ENCODE measurements at places on chromosomes 4 and X.

DNA sequence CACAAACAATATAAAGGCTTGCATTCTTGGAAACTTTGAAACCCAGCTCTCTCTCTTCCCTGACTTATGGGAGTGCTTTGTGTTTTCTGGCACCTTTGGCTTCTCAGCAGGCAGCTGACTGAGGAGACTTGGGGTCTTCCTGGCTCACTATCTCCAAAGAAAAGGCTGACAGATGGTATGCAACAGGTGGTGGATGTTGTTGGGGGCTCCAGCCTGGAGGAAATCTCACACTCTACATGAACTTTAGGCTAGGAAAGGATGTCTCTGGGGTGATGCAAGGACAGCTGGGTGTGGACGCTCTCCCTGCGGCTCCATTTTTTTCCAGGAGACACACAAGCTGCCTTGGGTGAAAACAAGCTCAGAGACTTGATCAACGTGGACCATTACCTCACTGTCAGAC, 67.4 kb downstream of the DNAAF6 start:
- no peak for DNase-seq

DNA sequence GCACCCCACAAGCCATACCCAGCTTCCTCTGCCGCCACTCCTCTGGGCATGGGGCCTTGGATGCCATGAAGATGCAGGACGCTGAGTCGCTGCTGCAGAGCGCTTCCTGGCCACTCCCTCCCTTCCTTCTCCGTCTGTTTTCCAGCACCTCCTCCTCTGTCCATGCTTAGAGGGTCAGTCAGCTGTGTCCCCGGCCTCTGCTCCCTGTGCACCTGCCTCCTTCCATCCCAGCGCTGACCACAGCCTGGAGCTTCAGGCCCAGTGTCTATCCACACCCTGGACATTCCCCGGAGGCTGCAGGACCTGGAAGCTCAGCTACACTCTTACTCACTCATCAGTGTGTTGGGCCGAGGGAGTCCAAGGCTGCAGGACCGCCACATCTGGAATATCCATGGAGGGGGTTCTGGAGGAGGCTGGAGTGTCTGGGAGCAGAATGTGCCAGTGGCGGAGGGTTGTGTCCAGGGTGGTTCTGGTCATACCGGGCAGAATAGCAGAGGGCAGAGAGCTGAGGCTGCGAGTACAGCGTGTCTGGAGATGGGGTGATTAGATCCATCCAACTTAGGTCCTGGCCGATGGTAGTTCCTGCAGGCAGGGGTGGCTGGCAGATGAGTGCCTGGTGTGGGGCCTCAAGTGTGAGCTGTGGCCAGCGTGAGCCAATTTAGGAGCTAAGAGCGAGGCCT, 58.6 kb upstream of the ADRA2C start:
- no peak for DNase-seq

DNA sequence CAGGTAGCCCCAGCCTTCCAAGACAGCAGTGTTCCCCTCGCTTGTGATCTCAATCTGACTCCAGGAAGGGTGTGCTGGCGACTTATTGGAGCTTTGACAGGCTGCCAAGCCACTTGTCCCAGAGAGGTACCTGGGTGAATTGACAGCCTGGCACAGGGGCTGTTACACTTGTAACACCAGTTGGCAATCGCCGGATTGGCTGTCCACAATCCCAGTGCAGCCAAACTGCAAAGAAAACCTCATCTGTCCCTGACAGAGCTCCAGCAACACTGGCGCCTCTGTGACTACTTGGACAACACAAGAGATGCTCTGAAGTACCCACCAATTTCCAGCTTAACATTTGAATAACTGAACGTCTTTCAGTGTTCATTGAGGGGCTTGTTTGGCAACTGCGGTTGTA, 76.8 kb upstream of the PRPS1 start:
- no peak for DNase-seq

DNA sequence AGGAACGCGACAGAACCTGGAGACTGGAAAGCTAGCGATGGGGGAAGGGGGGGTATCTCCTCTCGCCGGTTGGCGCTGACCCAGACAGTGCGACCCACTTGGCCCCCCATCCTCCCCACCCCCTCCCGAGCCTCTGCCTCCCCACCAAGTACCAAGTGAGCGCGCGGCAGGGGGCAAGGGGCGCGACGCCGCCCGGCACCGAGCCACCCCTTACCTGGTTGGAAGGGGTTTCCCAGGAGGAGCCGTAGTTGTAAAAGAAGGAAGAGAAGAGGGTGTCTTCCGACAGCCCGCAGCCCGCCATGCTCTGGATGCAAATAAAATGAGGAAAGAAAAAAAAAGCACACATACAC, 112.2 kb downstream of the DHX15 start:
- DNase-seq: no peak

DNA sequence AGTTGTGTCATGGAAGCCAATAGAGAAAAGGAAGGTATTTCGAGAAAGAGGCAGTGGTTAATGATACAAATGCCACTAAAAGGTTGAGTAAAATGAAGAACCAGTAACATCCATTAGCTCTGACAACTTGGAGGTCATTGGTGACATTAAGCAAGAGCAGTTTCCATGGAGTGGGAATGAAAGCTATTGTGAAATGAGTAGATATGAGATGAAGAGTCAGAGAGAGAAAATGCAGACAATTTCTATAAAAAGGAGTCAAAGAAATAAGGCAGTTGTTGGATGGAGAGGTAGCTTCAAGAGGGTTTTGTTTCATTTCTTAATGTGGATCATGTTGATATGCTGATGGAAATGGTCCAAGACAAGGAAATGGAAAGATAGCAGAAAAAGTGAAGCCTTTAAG, 9.6 kb upstream of the AMTN start:
- no peak for DNase-seq

- DNase-seq: no peak
Observed at GRCh38 chr4:85391071-85391470, 83.9 kb upstream of the ARHGAP24 start.

GRCh38 chr4:14621731-14622463, 380.4 kb upstream of the CPEB2 start:
- DNase-seq: no peak

DNA sequence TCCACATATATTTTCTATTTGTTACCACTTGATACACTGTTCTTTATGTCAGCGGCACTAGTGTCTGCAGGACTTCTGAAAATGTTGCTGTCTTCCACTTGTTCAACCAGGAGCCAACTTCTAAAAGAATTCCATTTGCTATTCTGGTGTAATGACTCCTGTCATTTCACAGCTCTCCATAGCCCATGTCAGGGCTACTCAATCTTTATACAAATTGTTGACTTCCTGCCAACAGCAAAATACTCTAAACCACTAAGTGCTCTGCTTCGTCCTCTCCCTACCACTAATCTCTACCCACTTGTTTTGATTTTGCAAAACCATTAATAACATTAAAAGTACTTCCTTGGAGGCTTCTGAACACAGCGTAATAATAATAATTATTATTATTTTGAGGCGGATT, 7.2 kb downstream of the CTSO start:
- no peak for DNase-seq

DNA sequence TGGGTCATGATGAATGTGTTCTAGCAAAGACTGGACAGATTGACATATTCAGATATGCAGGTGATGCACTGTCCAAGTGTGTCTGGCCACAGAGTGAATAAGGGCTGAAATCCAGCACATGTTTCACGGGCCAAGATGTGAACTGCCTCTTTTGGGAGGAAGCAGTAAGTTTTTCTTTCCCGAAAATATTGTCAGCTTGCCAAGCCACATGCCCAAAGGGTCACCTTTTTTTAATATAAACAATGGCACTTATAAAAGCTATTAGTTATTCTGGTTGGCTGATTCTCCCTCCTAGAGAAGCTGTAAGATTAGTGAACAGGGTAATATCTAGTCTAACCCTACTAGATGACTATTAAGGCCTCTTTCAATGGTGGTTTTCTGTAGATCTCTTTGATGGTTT, 1.5 kb upstream of the EDNRA start:
- DNase-seq: no peak

GRCh38 chr4:555566-556275, 20.4 kb downstream of the TMEM271 start:
- DNase-seq: no peak

- peak; percentile 73 for DNase-seq
Observed at GRCh38 chr4:140426610-140427105, 790 bp downstream of the CLGN start.

DNA sequence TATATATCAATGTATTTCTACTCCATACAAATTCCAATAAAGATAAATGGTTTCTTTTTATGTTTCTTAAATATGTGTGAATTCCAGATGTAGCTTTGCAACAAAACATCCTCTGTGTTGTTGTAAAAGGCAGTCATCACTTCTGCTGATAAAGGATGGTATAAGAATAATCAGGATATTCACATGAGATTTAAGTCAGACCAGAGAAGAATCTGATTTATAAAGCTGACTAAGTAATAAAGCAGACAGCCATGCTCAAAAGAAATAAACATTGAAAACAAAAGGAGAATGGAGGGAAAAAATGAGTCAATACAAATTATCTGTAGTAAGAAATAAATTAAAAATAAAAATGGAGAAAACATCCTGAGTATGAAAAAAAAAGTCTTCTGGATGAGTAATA, 27.0 kb upstream of the SLC7A11 start:
- DNase-seq: no peak

- DNase-seq: no peak
Observed at GRCh38 chr4:4200624-4201023, 26.1 kb downstream of the OTOP1 start.

DNA sequence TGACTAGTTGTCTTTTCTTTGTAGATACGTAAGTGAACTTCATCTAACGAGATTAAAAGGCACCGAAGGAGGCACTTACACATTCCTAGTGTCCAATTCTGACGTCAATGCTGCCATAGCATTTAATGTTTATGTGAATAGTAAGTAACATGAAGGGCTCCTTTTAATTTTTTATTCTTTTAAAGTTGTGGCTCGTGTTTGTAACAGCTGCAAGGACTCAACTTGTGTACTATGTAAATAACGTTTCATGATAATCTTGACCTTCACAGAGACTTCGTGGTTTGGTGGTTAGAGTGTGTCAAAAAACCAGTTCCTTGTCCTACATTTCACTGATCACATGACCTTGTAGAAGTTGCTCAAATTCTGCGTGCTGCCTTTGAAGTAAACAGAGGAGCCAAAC, 51.6 kb downstream of the KIT start:
- no peak for DNase-seq

DNA sequence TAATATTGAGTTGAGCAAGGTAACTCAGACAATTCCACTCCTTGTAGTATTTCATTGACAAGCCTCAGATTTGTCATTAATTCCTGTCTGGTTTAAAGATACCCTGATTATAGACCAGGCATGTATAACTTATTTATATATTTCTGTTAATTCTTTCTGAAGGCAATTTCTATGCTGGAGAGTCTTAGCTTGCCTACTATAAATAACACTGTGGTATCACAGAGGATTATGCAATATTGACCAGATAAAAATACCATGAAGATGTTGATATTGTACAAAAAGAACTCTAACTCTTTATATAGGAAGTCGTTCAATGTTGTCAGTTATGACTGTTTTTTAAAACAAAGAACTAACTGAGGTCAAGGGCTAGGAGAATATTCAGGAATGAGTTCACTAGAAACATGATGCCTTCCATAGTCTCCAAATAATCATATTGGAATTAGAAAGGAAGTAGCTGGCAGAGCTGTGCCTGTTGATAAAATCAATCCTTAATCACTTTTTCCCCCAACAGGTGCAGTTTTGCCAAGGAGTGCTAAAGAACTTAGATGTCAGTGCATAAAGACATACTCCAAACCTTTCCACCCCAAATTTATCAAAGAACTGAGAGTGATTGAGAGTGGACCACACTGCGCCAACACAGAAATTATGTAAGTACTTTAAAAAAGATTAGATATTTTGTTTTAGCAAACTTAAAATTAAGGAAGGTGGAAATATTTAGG, 821 bp downstream of the CXCL8 start:
- no peak for DNase-seq

- DNase-seq: no peak
Observed at GRCh38 chrX:26050099-26050498, 88.0 kb upstream of the MAGEB18 start.

GRCh38 chr4:111263836-111264235, 641.0 kb upstream of the PITX2 start:
- no peak for DNase-seq

- DNase-seq: no peak
Observed at GRCh38 chr4:114036426-114036825, 57.0 kb upstream of the ARSJ start.

DNA sequence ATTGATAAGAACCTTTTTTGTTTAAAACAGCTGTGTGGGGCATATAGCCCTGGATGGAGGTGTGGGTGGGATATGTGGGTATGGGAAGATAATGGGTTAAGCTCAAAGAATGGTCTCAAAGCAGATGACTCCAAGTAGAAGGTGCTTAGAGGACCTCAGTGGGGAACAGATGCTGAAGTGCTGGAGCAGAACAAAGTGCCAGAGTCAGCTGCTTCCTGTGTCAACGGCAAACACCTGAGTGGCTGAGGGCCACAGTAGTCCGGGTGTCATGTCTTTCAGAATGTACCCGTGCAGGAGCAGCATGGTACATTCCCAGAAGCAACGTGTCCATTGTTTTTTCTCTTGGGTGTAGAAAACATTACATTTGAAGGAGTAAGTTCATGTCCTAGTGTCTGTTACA, 210.6 kb downstream of the CCNG2 start:
- DNase-seq: no peak

DNA sequence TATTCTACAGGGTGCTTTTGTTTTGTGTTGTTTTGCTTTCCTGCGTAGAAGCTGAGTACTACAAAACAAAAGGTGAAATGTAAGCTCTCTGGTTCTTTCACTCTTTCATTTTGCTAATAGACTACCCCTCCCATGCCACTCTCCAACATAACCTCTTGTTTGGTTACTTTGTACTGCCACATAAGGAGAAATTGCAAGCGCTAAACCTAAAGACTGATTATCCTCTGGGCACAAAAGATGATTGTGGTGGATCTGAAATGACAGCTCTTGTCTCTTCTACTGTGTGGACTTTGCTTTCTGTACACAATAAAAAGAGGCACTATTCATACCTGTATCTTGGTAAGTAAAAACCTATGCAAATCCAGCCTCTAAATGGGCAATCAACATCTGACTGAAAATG, 5.3 kb downstream of the MBNL3 start:
- peak; percentile 25 for DNase-seq

DNA sequence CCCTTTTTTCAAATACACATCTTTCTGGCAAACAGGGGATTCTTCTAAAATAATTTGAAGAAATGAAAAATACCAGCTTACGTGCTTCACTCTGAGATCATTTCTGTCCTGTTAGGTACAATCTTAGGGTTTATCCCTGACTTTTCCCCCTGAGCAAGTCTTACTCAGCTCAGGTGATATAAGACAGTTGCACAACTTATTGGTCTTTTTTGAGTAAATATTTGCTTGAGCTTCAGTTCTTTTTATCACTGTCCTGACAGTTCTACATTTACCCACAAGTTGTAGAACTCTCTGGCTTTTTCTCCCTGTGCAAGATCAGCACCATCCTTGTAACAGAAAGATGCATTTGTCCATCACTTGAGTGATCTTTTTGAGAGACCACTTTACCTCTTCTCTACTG, 84.9 kb downstream of the MID1IP1 start:
- no peak for DNase-seq

GRCh38 chr4:125750828-125751466, 436.2 kb downstream of the FAT4 start:
- peak; percentile 13 for DNase-seq

DNA sequence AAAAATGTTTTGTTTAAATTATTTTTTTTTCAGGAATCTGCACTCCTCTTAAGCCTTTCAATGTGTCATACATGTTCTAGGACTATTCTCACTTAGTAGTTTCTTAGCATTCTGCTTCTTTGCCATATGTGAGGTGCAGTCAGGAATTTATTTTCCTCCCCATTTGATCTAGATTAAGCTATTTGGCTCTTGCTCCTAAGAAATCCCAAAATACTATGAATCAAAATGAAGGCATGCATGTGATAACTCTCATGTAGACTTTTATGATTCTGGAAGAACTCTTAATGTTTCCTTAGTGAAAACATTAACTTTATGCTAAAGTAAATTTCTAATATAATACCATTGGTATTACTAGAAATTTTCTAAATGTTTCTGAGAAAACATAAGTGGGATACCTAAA, 664.5 kb downstream of the RAPGEF2 start:
- DNase-seq: no peak

All from NCI-H1930 (cell line).